Stimulated activated CD4-positive, alpha-beta T cell treated with anti-CD3 and anti-CD28 coated beads, TNF-alpha, amount 100 ng/mL, for 24 hours (primary cell): ENCODE measurements at places on chromosomes 7 and 10.

GRCh38 chr7:28956608-28957063 lies 1.5 kb downstream of the TRIL start:
- no peak for DNase-seq

DNA sequence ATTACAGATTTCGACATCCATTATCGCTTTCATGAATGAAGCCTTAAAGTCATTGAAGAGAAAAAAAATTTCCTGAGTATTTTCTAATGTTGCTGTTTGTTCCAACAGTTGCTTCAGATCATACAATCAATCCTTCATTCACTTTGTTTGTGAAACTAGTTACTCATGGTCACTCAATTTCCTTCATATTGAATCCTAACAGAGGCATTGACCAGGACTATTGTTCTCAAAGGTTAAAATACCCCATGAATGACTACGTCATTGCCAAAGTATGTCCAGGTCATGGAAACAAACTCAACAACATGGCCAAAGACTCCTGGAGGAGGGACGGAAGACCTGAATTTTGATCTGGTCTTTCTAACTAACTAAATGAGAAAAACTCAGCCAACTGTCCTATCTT lies 54.0 kb upstream of the ABCB5 start:
- DNase-seq: no peak

GRCh38 chr10:18364987-18365775 lies 225.0 kb downstream of the CACNB2 start:
- DNase-seq: no peak

DNA sequence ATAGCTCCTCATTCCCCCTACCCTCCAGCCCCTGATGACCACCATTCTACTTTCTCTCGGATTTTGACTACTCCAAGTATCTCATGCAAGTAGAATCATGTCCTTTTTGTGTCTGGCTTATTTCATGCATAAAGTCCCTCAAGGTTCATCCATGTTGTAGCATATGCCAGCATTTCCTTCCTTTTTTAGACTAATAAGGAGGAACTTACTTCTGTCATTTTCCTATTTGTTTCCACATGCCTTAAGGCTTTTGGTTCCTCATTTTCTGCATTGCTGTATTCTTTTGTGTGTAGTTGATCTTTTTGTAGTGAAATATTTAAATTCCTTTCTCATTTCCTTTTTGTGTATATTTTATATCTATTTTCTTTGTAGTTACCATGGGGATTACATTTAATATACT lies 376.9 kb downstream of the CALN1 start:
- no peak for DNase-seq

GRCh38 chr7:129497156-129497555 lies 5.2 kb upstream of the SMKR1 start:
- no peak for DNase-seq

DNA sequence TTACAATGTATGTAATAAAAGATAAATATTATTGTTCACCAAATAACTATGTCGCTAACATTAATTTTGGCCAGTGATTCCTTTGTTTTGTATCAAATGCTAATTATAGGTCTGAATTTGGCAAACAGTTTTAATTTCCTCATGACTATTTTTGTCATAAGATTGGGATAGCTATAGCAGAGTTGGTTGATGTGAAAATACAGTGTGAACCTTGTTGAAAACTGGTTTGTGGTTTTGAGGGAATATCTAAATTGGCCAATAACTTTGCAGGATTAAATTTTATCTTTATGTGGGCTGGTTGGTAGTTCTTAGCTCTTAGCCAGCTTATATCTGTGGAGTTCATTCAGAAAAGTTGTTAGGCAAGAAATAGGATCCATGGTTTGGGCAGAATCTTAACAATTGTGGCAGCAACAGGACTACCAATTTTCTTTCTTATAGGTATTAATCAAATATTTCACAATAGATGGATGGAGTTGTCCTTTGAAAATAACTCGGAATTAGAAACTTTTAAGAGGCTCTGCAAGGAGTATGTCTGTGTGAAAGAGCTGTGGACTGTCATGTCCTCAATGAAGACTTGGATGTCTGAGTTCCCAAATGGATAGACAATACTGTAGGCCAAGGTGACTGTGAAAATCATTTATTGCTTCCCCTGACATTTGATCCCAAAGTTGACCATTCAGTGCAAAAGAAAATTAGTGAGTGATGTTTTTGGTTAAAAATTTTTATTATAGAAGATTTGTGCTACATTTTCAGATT lies 73.5 kb downstream of the PRKG1 start:
- no peak for DNase-seq

- DNase-seq: no peak
These were observed 68.7 kb downstream of the CAMK1D start for GRCh38 chr10:12418000-12418399.

GRCh38 chr7:47421456-47421855 lies 160.5 kb downstream of the TNS3 start:
- DNase-seq: no peak

GRCh38 chr10:59016043-59016442 lies 160.4 kb upstream of the PHYHIPL start:
- DNase-seq: no peak

DNA sequence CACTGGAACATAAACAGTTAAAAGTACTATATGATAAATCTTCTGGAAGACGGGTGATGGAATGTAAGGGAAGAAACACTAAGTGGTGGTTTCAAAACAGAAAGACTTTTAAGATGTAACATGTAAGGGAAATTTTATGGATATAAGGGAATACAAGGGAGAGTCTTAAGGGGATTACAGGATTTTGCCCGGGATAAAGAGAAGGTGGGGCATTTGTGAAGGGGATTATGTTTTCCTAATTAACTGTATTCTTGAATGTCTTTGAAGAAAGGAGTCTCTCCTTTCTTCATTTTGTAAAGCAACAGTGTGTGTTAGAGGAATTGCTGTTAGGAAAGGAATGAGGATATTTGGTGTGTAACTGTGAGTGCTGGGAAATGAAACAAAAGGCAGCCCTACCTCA lies 745.2 kb downstream of the AUTS2 start:
- DNase-seq: no peak

- no peak for DNase-seq
These were observed 312.8 kb downstream of the PHTF2 start for GRCh38 chr7:78111386-78111785.

- no peak for DNase-seq
These were observed 110.6 kb downstream of the PFKFB3 start for GRCh38 chr10:6313111-6313895.

GRCh38 chr7:11650030-11650429 lies 182.0 kb downstream of the THSD7A start:
- no peak for DNase-seq

DNA sequence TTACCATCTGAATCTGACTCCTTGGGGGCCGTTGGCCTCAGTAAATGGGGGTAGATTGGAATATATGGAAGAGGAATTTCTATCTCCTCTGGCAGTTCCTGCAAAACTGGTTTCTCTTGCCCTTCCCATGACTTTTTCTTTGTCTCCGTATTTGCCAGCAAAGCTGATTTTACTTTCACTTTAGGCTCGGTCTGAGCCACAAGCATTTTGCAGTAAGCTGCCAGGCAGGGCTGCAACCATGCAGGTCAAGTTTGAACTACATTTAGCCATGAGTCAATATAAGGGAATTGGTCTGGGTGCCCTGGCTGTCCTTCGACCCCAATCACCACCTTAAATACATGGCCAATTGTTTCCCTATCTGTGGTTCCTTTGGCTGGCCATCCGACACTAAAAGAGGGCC lies 104.3 kb downstream of the TRIM24 start:
- DNase-seq: no peak

DNA sequence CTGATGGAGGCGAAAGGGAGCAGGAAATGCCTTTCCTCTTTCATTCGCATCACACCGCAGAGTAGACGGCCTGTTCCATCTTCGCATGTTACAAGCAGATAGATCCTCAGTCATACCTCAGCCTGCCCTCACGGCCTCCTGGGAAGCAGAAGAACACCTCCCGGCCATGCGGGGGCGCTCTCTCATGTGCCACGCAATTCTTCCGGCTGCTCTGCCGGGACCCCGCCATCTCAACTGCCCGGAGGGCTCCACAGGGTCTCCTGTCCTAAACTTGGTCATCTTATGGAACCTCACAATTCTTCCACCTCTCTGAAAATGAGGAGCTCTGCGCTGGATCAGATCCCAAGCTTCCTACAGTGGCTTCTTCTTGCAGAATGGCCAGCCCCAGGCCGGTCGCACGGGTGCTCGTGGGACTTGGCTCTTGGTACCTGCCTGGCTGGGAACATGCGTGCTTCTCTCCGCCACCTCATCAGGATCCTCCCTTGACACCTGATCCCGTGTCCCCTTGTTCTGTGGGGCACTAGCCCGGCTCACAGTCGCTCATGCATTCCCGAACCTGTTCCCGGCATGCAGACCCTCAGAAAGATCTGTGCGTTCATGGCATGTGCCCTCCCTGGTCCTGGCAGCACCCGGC lies 262.8 kb upstream of the SHH start:
- no peak for DNase-seq

DNA sequence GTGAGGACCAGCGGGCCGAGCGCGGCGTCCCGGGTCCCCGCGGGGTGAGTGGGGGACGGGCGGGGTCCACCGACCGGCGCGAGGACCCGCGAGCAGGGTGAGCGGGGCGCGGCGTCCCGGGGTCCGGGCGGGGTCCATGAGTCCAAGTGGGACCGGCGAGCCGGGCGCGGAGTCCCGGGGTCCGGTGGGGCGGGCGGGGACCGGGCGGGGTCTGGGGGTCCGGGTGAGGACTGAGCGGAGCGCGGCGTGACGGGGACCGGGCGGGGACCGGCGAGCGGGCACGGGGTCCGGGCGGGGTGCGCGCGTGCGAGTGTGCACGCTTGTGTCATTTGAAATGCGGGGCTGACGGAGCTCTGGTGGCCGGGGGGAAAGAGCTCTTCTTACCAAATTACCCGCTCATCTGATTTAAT lies 765 bp downstream of the CELF2 start:
- DNase-seq: no peak

DNA sequence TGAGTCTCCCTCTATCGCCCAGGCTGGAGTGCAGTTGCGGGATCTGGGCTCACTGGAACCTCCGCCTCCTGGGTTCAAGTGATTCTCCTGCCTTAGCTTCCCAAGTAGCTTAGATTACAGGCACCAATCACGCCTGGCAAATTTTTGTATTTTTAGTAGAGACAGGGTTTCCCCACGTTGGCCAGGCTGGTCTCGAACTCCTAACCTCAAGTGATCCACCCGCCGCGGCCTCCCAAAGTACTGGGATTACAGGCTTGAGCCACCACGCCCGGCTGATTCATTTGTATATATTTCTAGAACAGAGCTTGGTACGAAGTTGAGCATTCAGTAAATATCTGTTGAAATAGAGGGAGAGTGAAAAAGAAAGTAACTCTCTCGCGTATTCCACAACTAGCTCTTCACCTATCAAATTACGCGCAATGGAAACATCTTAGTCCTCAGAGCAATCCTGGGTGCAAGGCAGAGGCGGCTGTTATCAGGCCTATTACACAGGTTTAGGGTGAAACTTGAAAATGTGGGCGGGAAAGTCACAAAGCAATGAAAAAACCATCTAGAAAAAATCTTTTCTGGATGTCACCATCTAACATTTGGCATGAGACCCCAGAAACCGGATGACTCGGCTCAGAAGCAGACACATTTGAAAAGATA lies 707 bp upstream of the GHITM start:
- peak; percentile 27 for DNase-seq

DNA sequence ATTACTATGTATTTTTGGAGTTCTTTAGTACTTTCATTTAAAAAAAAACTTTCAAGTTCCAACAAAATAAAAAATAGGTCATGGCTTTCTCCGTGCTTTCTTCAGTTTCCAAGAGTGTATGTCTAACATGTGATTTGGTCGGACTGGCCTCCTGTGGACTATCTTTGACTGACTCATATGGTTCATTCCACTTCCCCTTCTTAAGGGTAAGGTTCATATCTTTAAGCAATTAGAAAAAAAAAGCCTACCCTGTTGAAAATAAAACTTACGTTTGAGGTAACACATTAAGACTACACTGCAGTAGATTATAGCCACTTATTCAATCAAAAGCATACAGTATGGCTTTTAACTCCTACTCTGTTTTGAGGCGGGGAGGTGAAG lies 112.8 kb upstream of the AHR start:
- DNase-seq: no peak

GRCh38 chr7:28558236-28558635 lies 145.9 kb downstream of the CREB5 start:
- no peak for DNase-seq

DNA sequence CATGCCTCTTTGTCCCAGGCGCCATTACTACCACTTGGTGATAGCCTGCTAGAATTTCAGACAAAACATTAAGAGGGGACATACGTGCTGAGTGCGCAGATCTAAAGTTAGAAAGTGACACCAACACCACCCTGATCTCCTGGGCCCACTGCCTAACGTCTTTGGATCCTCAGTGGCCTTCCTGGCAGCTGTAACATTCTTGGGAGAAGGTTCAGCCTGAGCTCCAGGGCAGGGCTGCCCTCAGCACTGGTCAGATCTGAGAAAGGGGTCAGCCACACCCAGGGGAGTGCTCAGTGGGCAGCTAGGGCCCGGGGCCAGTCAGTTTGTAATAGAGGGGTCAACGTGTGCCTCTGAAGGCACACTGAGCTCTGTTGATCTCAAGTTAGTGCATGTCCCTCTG lies 48.4 kb downstream of the ZCCHC24 start:
- DNase-seq: no peak

GRCh38 chr10:104318810-104319741 lies 19.2 kb downstream of the ITPRIP start:
- DNase-seq: no peak

DNA sequence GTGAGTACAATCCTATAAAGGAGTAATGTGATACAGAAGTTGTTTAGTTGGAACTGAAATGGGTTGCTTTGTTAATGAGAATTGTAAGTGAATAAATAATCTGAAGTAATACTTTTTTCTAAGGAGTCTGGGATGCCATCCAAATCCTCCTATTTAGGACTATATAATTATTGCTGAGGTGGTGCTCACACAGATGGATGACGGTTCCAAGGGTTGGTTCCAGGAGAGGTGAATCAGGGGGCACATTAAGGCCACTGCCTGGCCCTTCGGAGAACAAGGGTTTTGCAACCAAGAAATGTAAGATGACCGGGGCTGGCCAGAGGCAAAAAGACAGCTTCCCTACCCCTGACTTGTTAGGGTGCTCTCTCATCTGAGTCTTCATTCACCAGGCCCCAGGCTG lies 352.7 kb downstream of the PHTF2 start:
- DNase-seq: no peak
